T-cell (primary cell): ENCODE measurements at places on chromosomes 2 and 18.

DNA sequence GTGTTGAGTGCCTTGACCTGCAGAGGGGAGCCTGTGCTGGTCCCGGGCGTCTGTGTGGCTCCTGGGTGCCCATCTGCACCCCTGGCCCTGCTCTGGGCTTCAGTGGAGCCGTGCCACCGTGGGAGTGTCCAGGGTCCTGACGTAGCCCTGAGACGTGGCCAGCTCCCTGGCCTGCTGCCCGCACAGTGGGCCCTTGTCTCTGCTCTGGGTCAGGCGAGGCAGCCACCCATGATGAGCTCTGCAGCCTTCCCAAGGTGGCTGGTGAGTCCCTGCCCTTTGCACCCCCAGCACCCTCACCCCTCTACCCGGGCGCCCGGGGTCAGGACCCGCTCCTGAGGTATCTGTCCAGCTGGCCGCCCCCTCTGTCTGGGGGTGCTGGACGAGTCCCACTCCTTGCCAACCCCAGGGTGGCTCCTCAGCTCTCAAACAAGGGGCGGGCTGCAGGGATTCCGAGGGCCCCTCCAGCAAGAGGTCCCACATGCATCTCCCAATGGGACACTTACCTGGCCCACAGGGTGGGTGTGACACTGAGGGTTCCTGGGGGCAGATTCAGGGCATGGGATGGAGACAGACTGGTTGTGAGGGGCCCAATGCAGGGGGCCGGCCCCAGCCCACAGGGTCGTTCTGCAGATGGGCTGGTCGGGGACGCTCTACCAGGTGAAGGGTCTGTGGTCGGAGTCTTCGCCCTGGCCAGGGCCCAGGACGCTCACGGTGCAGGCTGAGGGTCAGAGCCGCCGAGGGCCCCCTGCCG is 2.4 kb downstream of the NEU4 start:
- no peak for DNase-seq

- DNase-seq = no peak
Observed at GRCh38 chr18:4391859-4392258, 63.2 kb downstream of the DLGAP1 start.

DNA sequence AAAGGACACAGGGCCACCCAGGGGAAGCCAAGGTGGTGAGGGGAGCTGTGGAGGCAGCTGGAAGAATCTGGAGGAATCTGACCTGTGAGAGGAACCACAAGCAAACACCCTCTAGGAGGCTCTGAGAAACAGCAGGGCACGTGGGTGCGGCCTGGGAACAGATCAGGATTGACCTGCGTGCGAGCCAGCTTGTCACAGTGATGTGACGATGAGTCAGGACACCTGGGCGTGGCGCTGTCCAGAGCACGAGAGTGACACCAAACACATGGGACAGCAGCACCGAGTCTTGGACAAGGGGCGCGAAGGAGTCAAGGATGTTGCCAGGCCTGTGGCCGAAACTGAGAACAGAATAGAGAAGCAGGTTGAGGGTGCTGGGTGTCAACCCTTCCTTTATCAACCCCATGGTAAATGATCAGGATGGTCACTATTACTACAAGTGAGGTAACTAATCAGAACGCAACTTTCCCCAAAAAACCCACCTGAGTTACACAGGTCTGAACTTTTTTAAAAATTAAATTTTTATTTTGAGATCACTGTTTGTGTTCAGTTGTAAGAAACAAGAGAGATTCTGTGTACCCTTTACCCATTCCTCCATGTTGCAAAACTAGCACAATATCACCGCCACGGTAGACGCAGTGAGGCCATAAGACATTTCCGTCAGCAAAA is 637 bp upstream of the SFT2D3 start:
- DNase-seq = no peak

- DNase-seq = no peak
Observed at GRCh38 chr2:216490061-216490460, 8.6 kb upstream of the RPL37A start.

- no peak for DNase-seq
Observed at GRCh38 chr2:149799013-149799705, 211.6 kb upstream of the MMADHC start.

GRCh38 chr2:228653884-228654283 is 472.4 kb upstream of the SPHKAP start:
- no peak for DNase-seq

- DNase-seq = peak; percentile 63
Observed at GRCh38 chr18:76721207-76721996, 101.0 kb upstream of the ZNF236 start.

DNA sequence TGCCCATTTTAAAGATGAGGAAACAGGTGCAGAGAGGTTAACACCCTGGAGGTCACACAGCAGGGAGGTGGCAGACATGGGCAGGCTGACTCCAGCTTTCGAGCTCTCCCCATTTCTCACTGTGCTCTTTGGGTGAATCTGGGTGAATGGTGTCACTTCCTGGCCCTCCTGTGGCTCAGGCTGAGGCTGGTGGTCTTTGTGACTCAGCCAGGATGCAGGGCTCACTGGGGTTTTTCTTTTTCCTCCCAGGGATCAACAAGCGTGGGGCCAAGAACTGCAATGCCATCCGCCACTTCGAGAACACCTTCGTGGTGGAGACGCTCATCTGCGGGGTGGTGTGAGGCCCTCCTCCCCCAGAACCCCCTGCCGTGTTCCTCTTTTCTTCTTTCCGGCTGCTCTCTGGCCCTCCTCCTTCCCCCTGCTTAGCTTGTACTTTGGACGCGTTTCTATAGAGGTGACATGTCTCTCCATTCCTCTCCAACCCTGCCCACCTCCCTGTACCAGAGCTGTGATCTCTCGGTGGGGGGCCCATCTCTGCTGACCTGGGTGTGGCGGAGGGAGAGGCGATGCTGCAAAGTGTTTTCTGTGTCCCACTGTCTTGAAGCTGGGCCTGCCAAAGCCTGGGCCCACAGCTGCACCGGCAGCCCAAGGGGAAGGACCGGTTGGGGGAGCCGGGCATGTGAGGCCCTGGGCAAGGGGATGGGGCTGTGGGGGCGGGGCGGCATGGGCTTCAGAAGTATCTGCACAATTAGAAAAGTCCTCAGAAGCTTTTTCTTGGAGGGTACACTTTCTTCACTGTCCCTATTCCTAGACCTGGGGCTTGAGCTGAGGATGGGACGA is 13.2 kb downstream of the ITM2C start:
- peak; percentile 34 for DNase-seq

- DNase-seq = no peak
Observed at GRCh38 chr2:176285321-176285720, 16.1 kb downstream of the MTX2 start.

GRCh38 chr2:121810959-121811853 is 55.8 kb downstream of the TSN start:
- DNase-seq = no peak

DNA sequence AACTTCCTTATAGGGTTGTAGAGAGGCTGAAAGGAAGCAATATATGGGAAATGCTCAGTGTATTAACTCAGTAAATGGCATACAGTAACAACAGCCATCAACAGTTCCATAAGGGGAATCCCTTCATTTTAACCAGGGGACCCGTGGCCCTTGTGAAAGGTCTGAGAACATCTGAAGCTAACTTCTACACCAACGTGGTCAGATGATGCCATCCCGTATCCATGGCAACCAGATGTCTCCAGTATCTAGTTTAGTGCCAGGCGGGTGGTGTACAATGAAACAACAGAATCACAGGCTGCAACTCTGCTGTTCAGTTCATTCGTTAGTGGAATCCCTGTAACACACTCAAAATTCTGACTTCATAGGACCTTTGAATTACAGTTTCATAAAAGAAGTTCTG is 162.3 kb downstream of the TGIF1 start:
- DNase-seq = no peak

DNA sequence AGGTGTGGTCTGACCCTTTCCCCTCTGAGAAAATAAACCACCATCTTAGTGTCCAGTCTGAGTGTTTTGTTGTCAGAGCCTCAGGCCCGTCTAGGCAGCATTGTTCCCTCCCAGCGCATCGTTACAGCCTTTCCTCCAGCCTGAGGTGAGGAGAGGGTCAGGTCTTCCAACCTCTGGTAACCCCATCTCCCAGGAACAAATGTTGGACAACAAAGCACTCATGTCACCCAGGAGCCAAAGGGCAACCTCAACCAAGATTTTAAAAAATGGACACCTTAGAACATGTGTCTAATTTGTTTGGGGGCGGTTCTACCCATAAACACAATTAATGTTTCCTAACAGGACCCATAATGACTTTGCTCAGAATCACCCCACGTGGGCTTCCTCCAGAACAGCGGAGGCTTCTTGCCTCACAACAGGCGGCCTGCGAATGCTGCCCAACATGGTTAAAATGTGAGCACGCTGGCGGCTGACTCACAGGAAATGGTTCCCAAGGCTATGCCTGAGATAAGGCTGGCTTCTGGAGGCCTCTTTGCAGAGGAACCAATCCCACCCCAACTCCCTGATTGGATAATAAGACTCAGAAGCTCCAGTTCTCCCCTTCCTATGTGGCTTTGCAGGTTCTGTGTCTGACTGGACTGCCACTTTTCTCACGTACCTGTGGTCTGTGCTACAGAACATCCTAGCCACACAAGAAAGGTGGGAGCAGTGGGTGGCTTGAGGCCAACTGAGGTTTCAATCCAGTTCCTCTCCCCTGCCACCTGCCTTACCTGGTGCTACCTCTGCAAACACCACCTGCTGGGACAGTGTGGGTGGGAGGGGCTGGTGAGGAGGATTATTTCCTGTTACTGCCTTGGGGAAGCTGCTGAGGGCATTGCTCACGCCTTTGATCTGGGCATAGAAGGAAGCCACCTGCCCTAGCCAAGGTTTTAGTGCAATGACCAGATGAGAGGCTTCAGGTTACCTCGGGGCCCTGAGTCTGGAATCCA is 108.8 kb downstream of the B3GNT2 start:
- DNase-seq = peak; percentile 21

DNA sequence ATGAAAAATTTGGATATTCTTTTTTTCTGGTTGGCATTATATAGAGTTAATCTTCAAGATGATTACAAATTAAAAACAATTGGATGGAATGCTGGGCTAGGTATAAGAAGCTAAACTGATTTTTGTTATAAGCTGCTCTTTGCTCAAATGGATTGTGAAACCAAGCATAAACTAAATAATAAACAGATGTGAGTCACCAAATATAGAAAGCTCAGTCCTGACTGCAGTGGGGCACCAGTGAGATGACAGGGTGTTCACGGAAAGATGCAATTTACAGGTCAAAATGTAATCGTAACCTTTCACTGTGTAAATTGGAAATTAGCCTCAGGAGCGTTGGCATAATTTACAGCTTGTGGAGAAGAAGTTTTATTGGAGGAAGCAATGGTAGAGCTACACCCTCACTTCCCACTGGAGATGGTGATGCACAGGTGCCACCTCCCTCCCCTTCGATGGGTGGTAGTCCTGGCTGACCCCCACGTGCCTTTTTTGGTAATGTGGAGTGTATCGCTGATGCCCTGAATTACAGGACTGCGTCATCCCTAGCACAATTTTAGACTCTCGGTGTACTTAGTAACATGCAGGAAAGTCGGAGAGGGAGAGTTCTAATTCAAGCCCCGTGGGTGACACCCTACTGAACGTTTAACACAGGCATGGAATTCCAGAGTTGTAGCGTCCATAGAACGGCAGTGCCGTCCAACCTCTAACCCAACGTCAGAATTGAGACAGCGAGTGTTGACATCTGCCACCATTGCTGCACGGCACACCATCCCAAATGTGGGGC is 73.9 kb upstream of the NFATC1 start:
- DNase-seq = no peak

- DNase-seq = no peak
Observed at GRCh38 chr18:25862881-25863600, 227.4 kb downstream of the SS18 start.

DNA sequence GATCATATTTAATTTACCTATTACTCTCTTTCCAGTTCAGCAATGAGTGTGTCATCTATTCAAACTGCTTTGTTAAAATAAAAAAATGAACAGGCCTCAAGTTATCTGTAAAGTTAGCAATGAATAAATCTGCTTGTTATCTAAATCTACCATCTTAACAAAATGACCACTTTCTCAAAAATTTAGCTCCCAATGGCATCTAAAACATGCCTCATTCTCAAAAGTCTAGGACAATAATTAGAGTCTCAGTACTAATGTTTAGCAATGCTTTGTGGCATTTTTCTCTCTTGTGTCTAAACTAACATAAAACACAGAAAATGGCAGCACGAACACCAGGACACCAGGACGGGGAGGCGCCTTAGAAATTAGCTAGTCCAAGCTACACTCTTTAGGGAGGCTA is 3.6 kb upstream of the ASAP2 start:
- no peak for DNase-seq

DNA sequence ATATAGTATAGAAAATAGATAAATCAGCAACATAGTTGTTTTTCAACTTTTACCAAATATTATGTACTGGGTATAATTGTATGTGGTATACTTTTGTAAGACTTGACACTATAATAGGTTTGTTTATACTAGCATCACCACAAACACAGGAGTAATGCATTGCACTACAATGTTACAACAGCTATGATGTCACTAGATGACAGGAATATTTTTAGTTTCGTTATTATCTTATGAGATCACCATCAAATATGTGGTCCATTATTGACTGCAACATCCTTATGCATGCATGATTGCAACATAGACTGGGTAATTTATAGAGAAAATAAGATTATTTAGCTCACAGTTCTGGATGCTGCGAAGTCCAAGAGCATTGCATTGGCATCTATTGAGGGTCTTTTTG is 678.4 kb upstream of the ZNF804A start:
- DNase-seq = no peak

DNA sequence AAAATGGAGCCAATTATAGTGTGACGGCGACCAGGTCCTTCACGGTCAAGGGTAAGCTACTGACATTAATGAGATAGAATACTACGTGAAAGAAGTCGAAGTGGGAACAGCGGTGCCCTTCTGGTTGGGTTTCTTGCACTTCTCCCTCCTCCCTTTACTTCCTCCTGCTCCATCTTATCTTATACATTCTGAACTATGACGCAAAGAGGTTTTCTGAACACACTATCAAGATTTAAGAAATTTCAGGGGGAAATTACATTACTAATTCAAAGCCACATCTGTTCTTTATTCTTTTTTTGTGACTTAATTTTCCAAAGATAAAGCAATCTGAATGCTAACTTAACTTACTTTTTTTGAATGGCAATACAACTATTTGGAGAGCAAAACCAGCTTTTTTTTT is 14.8 kb upstream of the IL18R1 start:
- DNase-seq = no peak

DNA sequence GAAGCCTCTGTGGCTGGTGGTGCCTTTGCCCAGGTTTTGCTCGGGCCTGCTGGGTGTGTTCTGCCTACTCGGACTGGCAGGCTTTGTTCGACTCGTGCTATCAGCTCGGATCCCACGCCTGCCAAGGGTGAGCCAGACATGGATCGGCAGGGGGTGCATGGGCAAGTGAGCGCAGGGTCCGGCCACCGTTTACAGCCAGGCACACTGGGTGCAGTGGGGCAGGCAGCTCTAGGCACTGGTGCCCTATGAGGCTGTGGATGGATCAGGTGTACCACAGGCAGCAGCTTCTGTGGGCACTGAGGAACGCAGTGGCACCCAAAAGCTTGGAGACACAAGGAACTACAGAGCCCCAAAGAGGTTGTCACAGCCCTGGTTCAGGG is 25.6 kb downstream of the MARCHF7 start:
- DNase-seq = no peak

- DNase-seq = no peak
Observed at GRCh38 chr2:182866095-182866460, 359 bp downstream of the FRZB start.
